Left cardiac atrium (tissue), 4 donors: ENCODE measurements at places on chromosomes 5 and 9. TPM values are rescaled to one million over a fixed set of nuclear protein-coding genes. Genes with fewer than 3 reads are reported as not detected.

Gene AMBP
- 0.39 TPM for total RNA-seq

Gene SLC1A1
- 1.9 TPM for total RNA-seq

Gene PCDHB7
- total RNA-seq, result 1.7 TPM

Gene ENC1
- 12.0 TPM for total RNA-seq

Gene OXCT1
- 116 TPM for total RNA-seq

Gene SOX30
- 0.44 TPM for total RNA-seq
